ENCODE measurements at places on chromosomes 12 and 14. TPM values are rescaled to one million over a fixed set of nuclear protein-coding genes. Genes with fewer than 3 reads are reported as not detected.

Gene OVCH1
- total RNA-seq: 0.89 TPM

Gene SAMD15
- 1.4 TPM for total RNA-seq

DNA sequence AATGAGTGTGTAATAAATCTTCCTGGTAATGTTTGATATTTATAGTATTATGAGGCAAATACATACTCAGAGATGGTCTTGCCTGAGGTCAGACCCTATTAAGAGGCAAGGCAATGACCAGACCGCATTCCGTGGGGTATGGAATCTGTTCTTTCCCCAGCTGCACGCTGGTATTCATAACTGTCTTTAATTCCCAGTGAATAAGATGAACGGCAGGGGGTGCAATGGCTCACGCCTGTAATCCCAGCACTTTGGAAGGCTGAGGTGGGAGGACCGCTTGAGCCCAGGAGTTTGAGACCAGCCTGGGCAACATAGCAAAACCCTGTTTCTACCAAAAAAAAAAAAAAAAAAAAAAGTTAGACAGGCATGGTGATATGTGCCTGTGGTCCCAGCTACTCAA lies 44.6 kb downstream of the ERO1A start:
- H3K27me3 ChIP-seq: no peaks in the 10 kb centered on the region
- H3K36me3 ChIP-seq: peaks cover 23% of the 10 kb centered on the region
- DNase-seq: no peak
- no peaks in the 10 kb centered on the region for H3K4me1 ChIP-seq

DNA sequence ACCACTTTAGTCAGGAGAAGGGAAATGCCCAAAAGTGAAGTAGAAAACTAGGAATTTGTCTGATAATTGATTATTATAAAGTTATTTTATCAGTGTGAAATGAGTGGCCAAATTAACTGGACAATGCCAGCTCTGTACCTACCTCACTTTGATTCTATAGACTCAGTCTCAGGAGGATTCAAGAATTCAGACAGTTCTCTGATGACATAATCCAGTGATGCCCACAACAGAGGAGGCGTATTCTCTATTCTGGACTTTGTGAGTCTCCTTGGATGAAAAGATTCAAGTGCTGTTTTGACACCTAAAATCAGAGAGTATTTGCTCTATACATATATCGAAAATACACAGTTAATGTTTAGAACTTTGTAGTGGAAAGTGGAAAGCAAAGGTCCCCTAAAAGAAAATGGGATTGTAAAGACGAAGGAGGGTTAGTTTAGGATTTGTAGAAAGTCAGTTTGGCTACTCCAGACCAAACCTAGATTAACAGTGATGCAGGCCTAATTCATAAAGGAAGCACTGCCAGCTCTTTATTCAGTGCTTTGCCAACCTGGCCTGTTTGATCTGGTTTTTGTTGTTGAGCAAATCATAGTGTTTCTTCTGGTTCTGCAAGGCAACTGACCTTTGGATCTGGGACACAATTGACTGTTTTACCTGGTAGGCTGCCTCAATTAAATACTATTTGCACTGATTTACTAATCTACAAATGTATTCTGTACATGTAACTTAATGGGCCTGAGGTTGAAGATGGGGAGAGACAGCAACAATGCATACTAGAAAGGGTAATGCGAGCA lies 67.4 kb downstream of the DAD1 start:
- no peak for DNase-seq
- no peaks in the 10 kb centered on the region for H3K36me3 ChIP-seq
- H3K4me3 ChIP-seq: no peak overlapping the region
- peaks cover 55% of the 10 kb centered on the region for H3K4me1 ChIP-seq
- H3K27me3 ChIP-seq: no peaks in the 10 kb centered on the region
- peak overlapping the region; percentile 2 for H3K27ac ChIP-seq

DNA sequence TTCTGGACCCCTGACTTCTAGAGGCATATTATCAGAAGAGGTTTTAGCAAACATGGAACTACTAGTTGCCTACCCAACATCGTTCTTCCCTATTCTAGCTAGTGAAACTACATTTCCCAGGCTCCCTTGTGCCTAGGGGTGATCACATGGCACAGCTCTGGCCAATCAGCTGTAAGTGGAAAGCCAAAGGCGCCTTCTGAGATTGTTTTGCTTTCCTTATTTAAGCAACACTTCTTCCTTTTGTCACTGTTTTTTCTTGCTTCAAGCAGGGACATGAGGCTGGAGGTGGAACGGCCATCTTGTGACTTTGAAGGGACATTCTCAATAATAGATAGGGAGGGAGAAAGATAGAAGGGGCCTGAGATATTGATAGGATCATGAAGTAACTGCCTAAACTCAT lies 136.7 kb downstream of the ZNF664 start:
- no peak overlapping the region for H3K27ac ChIP-seq
- H3K27me3 ChIP-seq: peaks cover 3% of the 10 kb centered on the region
- no peak overlapping the region for H3K4me3 ChIP-seq
- H3K4me1 ChIP-seq: no peaks in the 10 kb centered on the region
- no peak for DNase-seq

All from chondrocyte (in vitro differentiated cells).